ENCODE measurements at places on chromosomes 12 and 14. TPM values are rescaled to one million over a fixed set of nuclear protein-coding genes. Genes with fewer than 3 reads are reported as not detected.

DNA sequence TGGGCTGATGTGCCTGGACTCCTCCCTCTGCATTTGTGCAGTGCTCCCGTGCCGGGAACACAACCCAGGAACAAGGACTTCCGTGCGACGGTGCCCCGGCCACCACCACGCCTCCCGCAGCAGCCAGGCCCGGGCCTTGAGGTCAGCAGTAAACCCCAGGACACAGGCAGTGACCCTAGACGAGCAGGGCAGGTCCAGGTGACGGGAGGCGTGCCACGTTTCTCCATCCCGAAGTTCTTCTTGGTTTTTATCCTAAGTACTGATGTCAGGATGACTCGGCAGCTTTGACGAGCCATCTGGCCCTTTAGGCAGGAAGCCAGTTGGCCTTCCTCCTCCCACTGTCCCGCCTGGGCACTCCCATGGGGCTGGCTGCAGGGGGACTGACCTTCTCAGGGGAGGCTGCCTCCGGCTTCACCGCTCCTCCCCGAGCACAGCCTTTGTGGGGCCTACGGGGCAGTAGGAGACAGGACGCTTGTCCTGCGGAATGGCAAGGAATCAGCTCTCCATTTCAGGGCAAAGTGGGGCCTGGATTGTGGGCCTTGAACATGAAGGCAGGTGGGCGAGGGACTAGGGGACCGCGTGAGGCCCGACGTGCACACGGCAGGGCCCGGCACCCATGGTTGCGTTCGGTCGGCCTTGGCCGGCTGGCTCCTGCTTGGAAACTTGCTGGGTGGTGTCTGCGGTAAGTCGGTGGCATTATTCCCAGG lies 94.1 kb downstream of the FBXL14 start:
- no peak for DNase-seq

- DNase-seq: no peak
Measured at GRCh38 chr14:68439676-68440075, 353.2 kb downstream of the ZFP36L1 start.

- DNase-seq: no peak
Measured at GRCh38 chr14:63988579-63988978, 135.8 kb downstream of the SYNE2 start.

GRCh38 chr12:57099766-57100165 lies 10.9 kb downstream of the NAB2 start:
- no peak for DNase-seq

The CCDC177 gene
- not detected for polyA plus RNA-seq

- DNase-seq: no peak
Measured at GRCh38 chr12:4112734-4113325, 160.7 kb upstream of the CCND2 start.

DNA sequence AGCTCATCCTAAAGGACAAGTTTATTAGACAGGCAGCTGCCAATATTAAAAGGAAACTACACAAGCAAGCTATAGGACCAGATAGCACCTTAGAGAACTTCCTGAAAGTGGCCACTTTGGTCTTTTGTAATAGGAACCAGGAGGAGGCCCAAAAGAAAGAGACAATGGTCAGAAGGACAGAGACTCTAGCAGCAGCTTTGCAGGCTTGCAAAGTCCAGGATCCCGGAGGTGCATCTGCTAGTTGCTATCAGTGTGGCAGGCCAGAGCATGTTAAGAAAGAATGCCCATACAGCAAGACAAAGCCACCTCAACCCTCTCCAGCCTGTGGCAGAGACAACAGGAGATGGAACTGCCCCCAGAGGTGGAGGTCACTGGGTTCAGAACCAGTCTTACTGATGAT lies 23.4 kb downstream of the APOBEC1 start:
- DNase-seq: no peak

DNA sequence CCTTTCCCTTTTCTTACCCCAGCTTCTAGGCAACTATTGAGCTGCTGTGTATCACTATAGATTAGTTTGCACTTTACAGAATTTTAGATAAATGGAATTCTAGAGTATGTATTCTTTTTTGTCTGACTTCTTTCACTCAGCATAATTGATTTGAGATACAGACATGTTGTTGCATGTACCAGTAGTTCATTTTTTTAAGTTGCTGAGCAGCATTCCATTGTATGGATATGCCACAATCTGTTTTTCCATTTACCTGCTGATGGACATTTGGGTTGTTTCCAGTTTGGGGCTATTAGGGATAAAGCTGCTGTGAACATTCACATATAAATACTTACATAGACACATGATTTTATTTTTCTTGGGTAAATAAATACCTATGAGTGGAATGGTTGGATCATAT lies 135.7 kb downstream of the IGF1 start:
- no peak for DNase-seq

DNA sequence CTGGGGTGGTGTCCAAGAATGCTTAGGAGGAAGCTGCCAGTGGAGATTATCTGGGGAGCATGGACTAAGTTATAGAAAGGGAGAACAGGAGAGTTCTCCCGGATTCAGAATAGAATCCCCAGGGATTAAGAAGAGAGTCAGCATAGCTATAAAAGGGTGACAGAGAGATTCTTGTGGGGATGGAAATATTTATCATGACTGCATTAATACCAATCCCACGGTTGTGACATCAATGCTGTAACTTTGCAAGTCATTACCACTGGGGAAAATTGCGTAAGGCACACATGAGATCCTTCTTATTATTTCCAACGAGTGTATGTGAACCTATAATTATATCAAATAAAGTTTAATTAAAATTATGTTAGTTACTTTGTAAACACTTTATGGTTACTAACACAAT lies 447.9 kb upstream of the TMEM132C start:
- DNase-seq: no peak

The NEUROD4 gene
- polyA plus RNA-seq: not detected

GRCh38 chr12:2940564-2940963 lies 18.6 kb upstream of the TEAD4 start:
- no peak for DNase-seq

GRCh38 chr12:57276935-57277563 lies 26.1 kb upstream of the STAC3 start:
- no peak for DNase-seq

The MUCL1 gene
- polyA plus RNA-seq: not detected

DNA sequence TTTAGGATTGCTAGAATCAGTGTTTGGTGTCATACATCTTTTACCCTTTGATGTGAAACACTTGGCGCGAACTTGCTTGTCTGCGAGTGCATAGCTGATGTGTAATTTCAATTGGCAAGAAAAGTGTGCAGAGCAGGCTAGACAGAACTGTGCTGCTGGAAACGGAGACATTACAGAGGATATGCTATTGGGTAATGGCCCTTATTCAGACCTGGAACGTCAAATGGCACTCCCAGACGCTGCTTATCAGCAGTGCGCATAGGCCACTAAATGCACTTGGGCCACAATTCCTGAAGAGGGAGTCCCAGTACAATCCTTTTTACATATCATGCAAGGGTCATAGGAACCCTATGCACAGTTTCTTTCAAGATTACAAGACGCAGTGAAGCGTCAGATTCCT lies 15.7 kb upstream of the SLC10A1 start:
- DNase-seq: no peak

- DNase-seq: no peak
Measured at GRCh38 chr14:64645220-64645892, 58.9 kb upstream of the PLEKHG3 start.

The CD27 gene
- 560 TPM for polyA plus RNA-seq

- DNase-seq: no peak
Measured at GRCh38 chr12:24778486-24779304, 170.2 kb downstream of the BCAT1 start.

DNA sequence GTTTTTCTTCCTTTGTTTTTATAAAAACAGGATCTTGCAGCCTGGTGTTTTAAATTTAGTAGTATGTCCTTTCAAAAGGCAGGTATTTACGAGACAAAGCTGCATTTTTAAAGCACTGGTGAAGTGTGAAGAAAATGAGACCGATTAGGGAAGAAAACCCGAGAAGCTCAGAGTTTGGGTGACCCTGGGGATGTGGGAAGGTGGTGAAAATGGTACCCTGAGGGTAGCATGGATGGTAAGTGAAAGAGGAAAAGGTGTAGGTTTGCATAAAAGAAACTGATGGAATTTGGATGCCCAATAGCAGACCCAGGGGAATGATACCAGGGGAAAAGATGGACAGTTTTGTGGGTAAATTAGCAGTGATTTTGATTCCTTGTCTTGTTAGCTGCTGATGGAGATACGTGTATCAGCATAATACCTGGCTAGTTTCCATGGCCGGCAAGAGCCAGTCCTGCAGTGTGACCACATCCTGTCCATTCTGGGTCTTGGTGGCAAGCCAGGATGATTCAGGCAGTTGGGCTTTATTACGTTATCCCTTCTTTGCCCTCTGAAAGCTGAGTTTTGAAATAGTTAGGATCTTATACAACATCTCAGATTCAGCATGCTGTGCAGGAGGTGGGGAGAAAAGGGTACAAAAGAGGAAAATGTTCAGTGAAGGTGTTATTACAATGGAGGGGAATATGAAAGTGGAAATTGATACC lies 8.9 kb downstream of the BICD1 start:
- DNase-seq: no peak

DNA sequence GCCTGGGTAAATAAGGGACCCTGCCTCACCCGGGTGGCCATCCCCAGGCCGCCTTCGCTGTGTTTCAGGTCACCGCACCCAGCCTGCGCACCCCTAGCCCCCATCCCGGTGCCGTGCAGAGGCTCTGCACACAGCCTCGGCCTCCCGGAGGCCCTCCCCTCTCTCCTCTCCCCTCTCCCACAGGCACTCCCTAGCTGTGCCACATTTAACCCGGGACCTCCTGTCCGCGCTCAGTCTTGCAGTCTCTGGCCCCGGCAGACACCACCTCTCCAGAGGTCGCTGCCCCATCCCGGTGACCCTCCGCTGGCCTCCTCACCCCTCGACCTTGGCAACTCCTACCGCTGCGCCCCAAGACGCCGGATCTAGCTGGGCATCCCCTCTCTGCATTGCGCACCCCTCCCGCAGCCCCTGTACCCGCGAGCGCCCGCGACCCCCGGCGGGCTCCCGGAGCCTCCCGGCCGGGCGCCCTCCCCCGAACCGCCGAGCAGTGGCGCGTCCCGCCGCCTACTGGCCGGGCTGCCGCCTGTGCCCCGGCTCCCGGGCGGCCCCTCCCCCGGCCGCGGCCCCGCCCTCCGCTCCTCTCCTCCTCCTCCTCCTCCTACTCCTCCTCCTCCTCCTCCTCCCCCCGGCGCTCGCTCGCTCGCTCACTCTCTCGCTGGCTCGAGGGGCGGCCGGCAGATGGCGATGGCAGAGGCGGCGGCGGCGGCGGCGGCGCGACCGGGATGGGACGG lies 120.7 kb downstream of the AACS start:
- no peak for DNase-seq

- no peak for DNase-seq
Measured at GRCh38 chr14:55417955-55418354, 6.3 kb upstream of the ATG14 start.

The NUAK1 gene
- polyA plus RNA-seq: not detected

GRCh38 chr14:104367866-104368750 lies 211.5 kb upstream of the C14orf180 start:
- DNase-seq: no peak

The CD4 gene
- polyA plus RNA-seq: 576 TPM

DNA sequence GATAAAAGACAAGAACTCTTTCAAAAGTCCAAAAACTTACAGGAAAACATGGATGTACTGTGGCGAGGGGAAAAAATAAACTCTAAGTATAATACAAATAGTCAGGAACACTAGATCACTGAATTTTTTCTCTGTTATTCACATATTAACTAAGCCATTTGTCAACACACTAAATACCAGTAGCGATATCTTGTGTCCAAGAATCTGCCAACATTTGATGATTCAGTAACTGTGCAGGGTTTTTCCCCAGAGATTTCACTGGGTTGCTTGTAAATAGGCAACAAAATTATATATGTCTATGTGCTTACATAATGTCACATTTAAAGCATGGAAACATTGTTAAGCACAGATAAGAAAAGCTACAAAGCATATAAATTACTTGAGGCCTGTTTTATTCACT lies 205.9 kb downstream of the KIF21A start:
- no peak for DNase-seq

The SSTR1 gene
- not detected for polyA plus RNA-seq

DNA sequence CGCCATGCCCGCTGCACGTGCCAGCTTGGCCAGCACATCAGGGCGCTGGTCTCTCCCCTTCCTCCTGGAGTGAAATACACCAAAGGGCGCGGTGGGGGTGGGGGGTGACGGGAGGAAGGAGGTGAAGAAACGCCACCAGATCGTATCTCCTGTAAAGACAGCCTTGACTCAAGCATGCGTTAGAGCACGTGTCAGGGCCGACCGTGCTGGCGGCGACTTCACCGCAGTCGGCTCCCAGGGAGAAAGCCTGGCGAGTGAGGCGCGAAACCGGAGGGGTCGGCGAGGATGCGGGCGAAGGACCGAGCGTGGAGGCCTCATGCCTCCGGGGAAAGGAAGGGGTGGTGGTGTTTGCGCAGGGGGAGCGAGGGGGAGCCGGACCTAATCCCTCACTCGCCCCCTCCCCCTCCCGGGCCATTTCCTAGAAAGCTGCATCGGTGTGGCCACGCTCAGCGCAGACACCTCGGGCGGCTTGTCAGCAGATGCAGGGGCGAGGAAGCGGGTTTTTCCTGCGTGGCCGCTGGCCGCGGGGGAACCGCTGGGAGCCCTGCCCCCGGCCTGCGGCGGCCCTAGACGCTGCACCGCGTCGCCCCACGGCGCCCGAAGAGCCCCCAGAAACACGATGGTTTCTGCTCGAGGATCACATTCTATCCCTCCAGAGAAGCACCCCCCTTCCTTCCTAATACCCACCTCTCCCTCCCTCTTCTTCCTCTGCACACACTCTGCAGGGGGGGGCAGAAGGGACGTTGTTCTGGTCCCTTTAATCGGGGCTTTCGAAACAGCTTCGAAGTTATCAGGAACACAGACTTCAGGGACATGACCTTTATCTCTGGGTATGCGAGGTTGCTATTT lies 914 bp upstream of the CCND2 start:
- DNase-seq: peak; percentile 38

DNA sequence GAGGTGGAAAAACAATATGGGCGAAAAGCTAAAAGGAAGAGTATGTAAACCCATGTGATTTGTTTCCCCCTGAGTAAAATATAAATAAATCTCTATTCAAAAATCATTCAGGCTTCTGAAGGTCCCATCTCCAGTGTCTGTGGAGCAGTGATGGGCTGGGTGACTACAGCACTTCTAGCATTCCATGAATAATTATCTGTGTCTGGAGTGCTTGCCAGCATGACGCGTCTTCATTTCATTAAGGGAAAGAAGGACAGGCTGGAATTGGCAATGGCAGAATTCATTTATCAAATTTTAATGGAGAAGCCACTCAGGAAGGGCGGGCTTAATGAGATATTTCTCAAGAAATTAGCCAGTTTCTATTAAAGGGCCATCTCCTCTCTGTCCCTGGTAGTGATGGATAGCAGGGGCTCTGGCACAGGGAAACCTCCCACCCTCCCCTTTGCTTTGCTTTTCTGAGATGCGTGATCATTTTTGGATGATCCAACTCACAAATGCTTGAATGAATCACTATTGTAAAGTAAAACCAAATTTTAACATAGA lies 916.3 kb upstream of the SEL1L start:
- DNase-seq: no peak

DNA sequence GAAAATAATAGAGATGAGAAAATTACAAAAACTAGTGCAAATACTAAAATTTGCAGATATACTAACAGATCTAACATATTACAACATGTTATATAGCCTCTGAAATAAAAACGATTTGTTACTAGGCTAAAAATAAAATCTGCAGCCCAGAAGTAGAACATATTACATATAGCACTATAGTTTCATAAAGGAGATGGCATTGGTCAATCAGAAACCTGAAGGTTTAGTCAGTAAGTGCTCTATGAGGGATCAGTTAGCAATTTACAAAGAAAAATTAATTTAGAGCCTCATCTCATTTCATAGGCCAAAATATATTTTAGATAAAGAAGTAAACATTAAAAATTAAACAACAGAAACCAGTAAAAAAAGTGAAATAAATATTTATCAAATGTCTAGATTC lies 41.0 kb downstream of the IFNG-AS1 start:
- DNase-seq: no peak

- no peak for DNase-seq
Measured at GRCh38 chr14:32724867-32725471, 213.7 kb upstream of the NPAS3 start.
